ENCODE measurements at places on chromosomes 2 and 18. TPM values are rescaled to one million over a fixed set of nuclear protein-coding genes. Genes with fewer than 3 reads are reported as not detected.

The FASTKD2 gene
- 17.9 TPM for total RNA-seq

The CCDC102B gene
- 13.4 TPM for total RNA-seq

The CLEC4F gene
- total RNA-seq = not detected

The UPP2 gene
- not detected for total RNA-seq

The CHRNG gene
- total RNA-seq = not detected

The UGT1A10 gene
- not detected for total RNA-seq

The GULP1 gene
- total RNA-seq = 7.9 TPM

The GPR55 gene
- not detected for total RNA-seq

The HSBP1L1 gene
- 4.7 TPM for total RNA-seq

The NTSR2 gene
- total RNA-seq = not detected

The NMUR1 gene
- total RNA-seq = not detected

The KCNS3 gene
- total RNA-seq = 7.6 TPM

The NYAP2 gene
- not detected for total RNA-seq

The SLC9A2 gene
- total RNA-seq = not detected

The LAMA3 gene
- total RNA-seq = 1.8 TPM

The ACKR3 gene
- 13.3 TPM for total RNA-seq

The UGT1A7 gene
- not detected for total RNA-seq

The VWA3B gene
- total RNA-seq = not detected

The SERPINB5 gene
- not detected for total RNA-seq

The IL37 gene
- not detected for total RNA-seq

The ANO7 gene
- 1.6 TPM for total RNA-seq

The PRKAG3 gene
- not detected for total RNA-seq

The IL36G gene
- total RNA-seq = not detected

The INHBB gene
- total RNA-seq = 4.0 TPM

The PDCL3 gene
- 7.0 TPM for total RNA-seq

The FSHR gene
- not detected for total RNA-seq

The TEX44 gene
- total RNA-seq = not detected

The TMEFF2 gene
- 0.16 TPM for total RNA-seq

The EPB41L3 gene
- 36.1 TPM for total RNA-seq
